ENCODE measurements at places on chromosomes 3 and 15. TPM values are rescaled to one million over a fixed set of nuclear protein-coding genes. Genes with fewer than 3 reads are reported as not detected.

The DNAH1 gene
- total RNA-seq = 30.1 TPM

The TIMP4 gene
- total RNA-seq = not detected

The PCOLCE2 gene
- not detected for total RNA-seq

The GCSAM gene
- 5.3 TPM for total RNA-seq

The TTC23 gene
- 2.5 TPM for total RNA-seq

The WDR93 gene
- not detected for total RNA-seq

The CD200R1 gene
- total RNA-seq = 18.6 TPM

The BMF gene
- 9.6 TPM for total RNA-seq

The UBA7 gene
- total RNA-seq = 272 TPM

Data from T-helper 1 cell treated with Interleukin-12 subunit alpha and Interleukin-12 subunit beta and Interleukin-4 antibody, amounts not matched to agents 30 ng/mL and 1 ng/mL, for 36 hours (primary cell).